HFFc6 (cell line): ENCODE measurements at places on chromosomes 4 and X.
A peak's percentile ranks its signal among the peaks of the same experiment; 100 is the strongest.

- DNase-seq, result peak; percentile 6
Observed at GRCh38 chr4:158410272-158410671, 111.4 kb upstream of the RXFP1 start.

GRCh38 chr4:121873604-121874003 is 3.3 kb upstream of the BBS7 start:
- no peak for DNase-seq

GRCh38 chr4:73275318-73275654 is 16.7 kb upstream of the ANKRD17 start:
- DNase-seq, result no peak

GRCh38 chrX:40457406-40457805 is 123.4 kb upstream of the ATP6AP2 start:
- no peak for DNase-seq

DNA sequence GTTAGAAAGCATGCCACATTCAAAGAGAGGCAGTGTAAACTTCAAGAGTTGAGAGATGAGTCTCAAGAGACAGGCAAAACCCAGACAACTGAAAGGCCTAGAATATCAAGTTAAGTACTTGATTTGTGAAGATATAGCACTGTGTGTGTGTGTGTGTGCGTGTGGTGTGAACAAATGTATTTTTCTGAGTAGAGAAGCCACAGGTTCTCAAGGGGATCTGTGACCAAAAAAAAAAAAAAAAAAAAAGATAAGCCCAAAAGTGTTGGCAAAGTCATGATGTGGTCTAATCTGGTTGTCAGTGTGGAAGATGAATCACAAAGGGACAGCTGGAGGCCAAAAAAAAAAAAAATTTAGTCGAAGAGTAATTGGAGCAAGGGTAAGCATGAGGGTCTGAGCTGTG is 3.9 kb downstream of the RIPPLY1 start:
- no peak for DNase-seq

- DNase-seq, result peak; percentile 59
Observed at GRCh38 chr4:152807294-152807829, 27.6 kb downstream of the ARFIP1 start.

DNA sequence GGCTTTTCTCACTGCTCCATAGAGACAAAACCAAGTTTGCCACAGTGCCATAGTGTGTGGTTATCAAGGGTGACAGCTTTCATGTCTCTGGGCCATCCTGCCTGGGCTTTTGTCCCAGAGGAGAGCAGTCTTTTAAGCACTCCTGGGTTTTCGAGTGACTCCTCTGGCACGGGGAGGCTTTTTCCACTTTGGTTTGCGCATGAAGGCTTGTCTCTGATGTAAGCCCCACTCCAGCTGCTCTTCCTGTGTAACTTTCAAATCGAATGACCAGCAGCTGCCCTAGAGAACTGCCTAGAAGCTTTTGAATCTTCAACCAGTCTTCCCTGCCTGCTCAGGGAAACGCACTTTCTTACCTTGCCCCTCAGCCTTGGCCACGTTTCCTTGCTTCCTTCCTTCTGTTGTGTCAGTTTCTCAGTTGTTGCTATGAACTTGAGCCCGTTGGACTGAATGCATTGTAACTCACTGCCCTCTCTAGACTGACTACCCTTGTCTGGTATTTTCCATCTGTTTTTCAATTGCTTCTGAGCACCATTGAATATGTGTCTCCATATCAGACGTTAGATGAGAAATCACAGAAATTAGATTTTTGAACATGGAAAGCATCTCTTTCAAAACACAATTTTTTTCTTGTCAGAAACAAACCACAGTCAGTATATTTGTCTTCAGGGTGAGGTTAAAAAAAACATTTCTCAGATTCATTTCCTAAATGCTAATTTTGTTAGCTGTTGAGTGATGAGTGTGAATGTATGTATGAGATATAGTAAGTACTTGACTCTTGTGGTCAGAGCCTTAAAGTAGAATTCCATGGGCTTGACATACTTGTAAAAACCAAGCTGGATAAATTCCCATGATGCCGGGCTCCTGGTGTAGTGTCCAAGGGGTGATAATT is 45.3 kb downstream of the SLC9A6 start:
- DNase-seq, result peak; percentile 51

- DNase-seq, result peak; percentile 12
Observed at GRCh38 chrX:155148724-155149537, 67.3 kb upstream of the VBP1 start.

DNA sequence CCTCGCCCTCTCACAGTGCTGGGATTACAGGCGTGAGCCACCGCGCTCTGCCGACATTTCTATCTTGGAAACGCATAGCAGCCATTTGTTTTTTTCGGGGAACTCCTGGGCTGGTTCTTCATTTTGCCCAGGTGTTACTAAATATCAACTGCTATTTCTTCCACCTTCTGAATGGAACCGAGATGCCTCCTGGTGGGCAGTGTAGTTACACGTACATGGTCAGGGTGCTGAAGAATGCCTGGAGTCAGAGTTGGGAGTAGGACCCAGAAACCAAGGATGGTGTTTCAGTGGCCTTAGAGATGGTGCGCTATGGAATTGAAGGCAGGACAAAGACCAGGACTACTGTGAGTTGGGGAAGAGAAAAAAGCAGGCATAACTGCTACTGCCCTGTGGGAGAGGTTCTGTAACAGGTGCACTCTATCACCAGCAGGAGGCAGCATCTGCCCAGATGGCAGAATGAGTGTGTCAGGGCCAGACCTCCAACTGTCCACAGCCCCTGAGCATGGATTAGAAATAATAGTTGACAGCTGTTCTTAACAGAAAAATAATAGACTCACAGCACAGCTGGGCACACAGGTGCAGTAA is 81.7 kb downstream of the ZC4H2 start:
- no peak for DNase-seq

DNA sequence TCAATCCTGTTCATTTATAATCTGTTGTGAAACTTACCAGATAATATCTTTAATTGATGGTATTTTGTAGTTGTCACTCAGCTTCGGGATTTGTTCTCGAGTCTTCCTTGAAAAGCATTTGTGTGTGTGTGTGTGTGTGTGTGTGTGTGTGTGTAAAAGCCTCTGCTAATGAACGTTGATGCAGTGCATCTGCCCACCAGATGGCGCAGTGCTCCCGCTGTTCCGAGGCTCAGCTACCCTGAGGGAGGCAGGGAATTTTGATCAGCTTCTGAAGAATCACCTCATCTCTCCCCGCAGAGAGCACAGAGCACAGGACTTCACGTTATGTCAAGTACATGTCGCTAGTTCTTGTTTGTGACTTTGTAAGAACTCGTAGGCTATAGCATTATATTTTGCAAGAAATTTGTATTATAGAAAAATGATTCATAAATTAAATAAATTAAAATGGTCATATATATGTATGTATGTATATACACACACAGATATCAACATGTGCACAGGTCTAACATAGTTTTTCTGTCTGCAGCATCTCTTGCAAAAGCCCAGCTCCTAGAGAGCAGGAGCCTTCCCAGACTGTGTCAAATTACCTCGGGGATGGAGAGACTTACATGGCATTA is 316.7 kb upstream of the IGFBP7 start:
- DNase-seq, result peak; percentile 62

GRCh38 chr4:159212675-159213293 is 109.9 kb downstream of the RAPGEF2 start:
- no peak for DNase-seq

DNA sequence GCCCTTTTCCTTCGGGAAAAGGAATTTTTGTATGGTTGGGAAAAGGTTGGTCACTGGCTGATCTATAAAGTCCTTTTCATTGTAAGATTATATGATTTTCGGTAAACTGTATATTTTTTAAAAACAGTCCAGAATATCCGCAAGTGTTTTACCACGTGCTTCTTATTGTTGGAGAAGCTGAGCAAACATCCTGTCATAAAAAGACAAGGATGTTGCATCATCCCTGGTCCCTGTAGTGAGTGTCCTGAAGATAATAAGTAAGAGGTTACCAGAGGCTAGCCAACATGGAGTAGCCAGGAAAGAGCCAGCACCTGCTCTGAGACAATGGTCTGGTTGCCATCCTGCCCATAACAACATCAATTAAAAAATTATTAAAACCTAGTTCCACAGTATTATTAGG is 5.1 kb downstream of the CXCL9 start:
- no peak for DNase-seq

GRCh38 chr4:180861651-180862050 is 1381.6 kb upstream of the TENM3 start:
- DNase-seq, result no peak

DNA sequence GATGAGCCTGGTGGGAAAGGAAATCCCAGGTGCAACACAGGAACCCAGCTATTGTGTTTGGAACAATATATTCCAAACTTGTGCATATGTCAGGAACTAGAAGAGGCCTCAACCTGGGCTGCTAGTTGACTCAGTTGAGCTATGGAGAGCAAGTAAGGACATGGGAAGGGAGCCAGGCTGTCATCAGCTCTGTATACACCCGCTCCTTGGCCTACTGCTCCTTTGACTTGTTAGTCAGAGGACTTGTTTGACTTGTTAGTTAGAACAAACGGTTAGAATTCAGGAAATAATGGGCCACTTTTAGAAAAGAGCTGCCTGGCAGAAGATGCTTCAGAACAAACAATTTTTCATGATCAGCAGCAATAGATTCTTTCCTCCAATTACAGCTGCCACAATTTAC is 76.4 kb downstream of the CBLL2 start:
- no peak for DNase-seq

DNA sequence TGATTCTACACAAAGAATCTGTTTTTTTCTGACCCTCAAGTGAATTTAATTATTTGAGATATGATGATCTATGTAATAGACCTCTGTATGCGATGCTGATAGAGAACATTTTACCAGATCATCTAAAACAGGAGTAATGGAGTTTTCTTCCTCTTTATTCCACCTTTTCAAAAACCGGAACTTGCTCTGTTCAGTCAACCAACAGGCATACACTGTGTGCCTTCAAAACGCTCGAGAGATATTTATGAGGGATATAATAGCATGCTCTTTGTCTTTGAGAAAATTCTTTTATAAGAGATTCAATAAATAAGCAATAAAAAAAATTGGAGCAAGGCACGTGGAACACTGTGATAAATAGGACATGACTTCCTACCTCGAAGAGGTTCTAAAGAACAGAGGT is 2.0 kb downstream of the NYX start:
- DNase-seq, result no peak

DNA sequence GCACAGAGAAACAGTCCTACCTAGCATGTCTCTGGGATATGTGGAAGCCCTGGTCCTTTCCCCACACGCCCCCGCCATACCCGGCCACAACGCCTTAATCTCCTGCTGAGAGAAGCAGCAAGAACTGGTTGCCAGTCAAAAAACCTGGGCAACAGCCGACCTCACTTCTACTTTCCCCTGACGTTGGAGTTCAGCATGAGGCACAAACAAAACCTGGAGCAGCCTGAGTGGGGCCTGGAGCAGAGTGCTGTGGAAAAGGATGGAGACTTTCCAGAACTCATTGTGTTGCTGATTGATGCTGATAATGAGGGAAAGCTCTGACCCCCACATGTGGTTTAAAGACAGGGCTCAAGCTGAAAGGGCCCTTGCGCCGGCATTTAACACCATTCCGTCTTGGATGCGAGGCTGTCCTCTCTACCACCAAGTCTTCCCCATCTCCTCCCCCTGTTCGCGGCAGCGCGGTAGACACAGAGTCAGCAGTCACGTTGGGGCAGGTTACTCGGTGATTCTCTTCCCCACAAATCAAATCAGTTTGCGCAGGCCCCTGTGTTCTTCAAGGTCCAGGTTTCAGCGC is 666 bp downstream of the CCDC158 start:
- no peak for DNase-seq

DNA sequence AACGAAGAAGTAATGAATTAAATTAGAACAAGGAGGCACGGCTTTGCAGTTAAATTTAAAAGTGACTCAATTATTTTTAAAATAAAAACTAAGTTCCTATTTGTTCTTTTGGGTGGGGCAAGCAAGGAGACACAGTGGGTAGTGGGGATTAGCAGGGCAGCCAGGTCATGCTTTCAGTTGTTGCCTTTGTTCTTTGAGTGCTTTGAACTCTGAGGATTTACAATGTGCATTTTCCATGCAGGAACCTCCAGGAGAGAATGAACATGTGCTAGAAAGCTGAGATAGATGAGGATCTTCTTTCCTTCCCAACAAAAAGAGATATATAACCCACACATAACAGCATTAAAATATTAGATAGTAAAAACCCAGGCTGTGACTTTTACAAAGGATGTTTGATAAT is 420.4 kb upstream of the CTSO start:
- DNase-seq, result no peak

- no peak for DNase-seq
Observed at GRCh38 chrX:137707348-137707747, 141.4 kb downstream of the ZIC3 start.

DNA sequence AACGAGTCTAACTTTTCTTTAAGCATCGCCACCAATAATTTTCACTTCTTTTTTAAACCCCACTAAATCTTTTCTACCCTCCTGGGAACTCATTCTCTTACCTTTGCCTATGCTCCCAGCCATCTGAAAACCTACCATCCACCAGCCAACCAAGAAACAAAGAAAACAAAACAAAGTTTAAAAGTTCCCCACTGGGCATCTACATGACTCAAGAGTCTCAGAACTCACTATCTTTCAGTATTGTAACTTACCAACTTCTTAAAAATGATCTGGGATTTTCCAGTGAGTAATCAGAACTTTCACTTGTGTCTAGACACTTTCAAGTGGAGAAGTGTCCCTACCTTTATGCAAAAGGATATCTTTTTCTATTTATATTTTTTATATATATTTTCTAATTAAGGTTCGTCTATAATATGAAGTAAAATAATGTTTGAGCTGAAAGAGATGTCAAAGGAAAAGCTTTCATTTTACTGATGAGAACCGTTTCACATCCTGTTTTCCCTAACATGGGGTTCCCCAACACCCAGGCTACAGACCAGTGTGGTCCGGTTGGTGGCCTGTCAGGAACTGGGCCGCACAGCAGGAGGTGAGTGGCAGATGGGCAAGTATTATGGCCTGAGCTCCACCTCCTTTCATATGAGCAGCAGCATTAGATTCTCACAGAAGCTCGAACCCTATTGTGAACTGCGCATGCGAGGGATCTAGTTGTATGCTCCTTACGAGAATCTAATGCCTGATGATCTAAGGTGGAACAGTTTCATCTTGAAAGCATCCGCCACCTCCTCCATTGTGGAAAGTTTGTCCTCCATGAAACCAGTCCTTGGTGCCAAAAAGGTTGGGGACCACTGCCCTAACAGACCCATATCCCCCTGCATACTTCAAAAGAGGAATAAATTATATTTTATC is 9.8 kb upstream of the TIGD2 start:
- DNase-seq, result no peak

- no peak for DNase-seq
Observed at GRCh38 chr4:55297346-55297745, 48.7 kb upstream of the SRD5A3 start.

DNA sequence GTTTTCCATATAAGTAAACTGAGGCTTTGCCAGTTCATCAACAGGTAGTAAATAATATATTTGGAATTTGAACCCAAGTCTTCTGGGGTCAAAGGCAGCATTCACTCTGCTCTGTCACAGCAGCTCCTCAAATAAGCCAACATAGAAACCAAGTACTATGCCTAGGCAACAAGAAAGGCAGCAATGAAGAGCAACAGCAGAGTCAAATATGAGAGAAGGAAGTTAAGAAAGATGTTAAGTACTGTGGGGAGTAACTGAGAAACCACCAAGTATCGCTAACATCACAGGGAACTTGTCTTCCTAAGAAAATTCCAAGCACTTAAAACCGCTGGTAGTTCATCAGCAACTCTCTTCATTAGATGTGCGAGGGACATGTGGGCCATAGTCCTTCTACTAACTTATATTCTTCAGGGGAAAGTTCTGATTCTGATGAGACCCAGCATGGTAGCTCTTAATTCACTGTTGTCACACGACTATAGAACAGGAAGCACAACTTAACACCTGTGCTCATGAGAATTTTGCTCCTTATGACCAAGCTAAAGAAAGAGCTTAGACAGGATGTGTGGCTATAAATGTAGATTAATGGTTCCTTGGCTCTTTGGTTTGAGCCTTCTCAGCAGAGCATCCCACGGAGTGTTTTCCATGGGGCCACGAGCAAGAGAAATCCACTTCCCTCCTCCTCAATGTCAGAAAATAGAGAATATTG is 107.8 kb downstream of the AR start:
- DNase-seq, result no peak
